ENCODE measurements at places on chromosomes 2 and 18.

DNA sequence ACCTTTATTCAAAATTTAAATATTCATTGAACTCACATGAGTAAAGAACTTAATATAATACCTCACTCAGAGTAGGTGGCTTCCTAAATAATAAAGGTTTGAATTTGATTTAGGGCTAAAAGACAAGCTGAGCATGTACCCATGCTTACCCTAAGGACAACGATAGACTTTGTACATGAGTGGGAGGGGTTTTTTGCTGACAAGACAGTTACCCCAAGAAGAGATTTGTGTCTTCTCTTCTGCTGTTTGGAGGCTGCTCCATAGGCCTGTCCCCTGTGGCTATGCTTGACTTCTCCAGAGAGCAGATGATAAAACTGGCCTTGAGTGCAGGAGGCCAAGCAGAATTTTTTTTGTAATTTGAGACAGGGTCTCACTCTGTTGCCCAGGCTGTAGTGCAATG lies 383.9 kb downstream of the TMEM182 start:
- H3K4me1 ChIP-seq: no peaks in the 10 kb centered on the region
- H3K4me3 ChIP-seq: no peak overlapping the region
- DNase-seq: no peak
- no peak overlapping the region for H3K27ac ChIP-seq

DNA sequence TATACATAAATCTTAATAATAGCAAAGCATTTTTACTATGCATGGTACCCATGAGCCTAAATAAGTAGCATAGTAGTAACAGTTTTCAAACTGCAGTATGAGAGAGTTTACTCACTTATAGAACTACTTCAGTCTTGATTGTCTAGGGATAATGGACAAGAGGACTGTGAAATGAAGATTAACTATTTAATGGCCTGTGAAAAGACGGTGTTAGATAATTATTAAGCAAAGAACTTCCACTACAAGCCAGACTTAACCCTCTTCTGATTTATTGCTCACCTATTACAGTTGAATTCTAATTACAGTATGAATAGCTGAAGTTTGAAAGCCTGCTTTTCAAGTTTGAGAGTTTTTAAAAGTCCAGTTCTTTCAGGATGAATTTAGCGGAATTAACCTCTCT lies 18.9 kb downstream of the PIK3C3 start:
- H3K36me3 ChIP-seq: peaks cover 15% of the 10 kb centered on the region
- no peak overlapping the region for H3K4me3 ChIP-seq
- DNase-seq: no peak
- no peaks in the 10 kb centered on the region for H3K27me3 ChIP-seq
- peaks cover 16% of the 10 kb centered on the region for H3K4me1 ChIP-seq

DNA sequence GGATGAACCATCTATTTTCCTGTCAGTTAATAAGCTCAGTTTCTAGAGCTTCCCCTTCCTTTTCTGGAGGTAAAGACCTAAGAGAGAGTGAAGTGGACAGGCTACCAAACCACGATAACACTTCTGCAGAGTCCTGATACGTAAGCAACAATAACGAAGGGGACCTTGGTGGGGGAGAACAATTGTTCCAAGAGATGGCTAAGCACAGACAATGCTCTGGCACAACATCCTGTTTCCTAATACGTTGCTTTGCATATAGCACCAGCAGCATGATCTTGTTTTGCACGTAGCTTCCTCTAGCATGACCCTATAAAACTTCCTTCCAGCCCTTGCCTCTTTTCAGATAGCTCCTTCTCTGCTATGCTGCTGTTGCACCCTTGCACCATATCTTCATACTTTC lies 247.3 kb downstream of the RAD51AP2 start:
- no peak overlapping the region for H3K4me3 ChIP-seq
- H3K27ac ChIP-seq: no peak overlapping the region
- H3K27me3 ChIP-seq: no peaks in the 10 kb centered on the region
- H3K4me1 ChIP-seq: no peaks in the 10 kb centered on the region
- no peak for DNase-seq
- H3K36me3 ChIP-seq: no peaks in the 10 kb centered on the region

- no peaks in the 10 kb centered on the region for H3K4me1 ChIP-seq
- no peak overlapping the region for H3K4me3 ChIP-seq
- no peak for DNase-seq
- H3K27me3 ChIP-seq: peaks cover 4% of the 10 kb centered on the region
- H3K27ac ChIP-seq: no peak overlapping the region
Observed at GRCh38 chr2:109153005-109153784, 24.2 kb downstream of the SH3RF3 start.

GRCh38 chr18:48800466-48800865 lies 150.3 kb downstream of the SMAD7 start:
- no peak overlapping the region for H3K4me3 ChIP-seq
- H3K36me3 ChIP-seq: no peaks in the 10 kb centered on the region
- no peak for DNase-seq

GRCh38 chr2:205680067-205680466 lies 2.2 kb upstream of the NRP2 start:
- H3K36me3 ChIP-seq: no peaks in the 10 kb centered on the region
- DNase-seq: peak; percentile 96
- no peaks in the 10 kb centered on the region for H3K27me3 ChIP-seq
